Stimulated activated CD8-positive, alpha-beta memory T cell treated with anti-CD3 and anti-CD28 coated beads, Interleukin-7, amount 100 ng/mL, for 24 hours (primary cell): ENCODE measurements at places on chromosomes 6 and 20.

- DNase-seq = no peak
These were observed 5.3 kb downstream of the SLC22A2 start for GRCh38 chr6:160253292-160253691.

GRCh38 chr6:116002756-116003155 lies 57.9 kb downstream of the FRK start:
- DNase-seq = no peak

DNA sequence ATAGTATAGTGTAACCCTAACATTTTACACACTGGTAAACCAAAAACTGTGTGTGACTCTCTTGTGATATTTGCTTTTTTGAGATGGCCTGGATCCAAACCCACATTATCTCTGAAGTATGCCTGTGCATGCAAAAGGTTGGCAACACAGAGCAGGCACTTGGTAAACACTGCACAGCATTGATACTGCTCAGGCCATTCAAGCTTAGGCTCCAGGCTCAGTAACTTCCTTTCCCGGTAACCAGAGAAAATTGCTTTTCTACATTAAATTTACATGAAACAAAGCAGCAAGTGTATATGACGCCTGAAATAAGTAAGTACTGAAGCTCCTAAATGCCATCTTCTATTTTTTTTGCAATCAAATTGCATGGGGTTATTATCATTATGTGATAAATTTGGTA lies 205.7 kb downstream of the EPM2A start:
- DNase-seq = no peak

GRCh38 chr6:102841060-102841459 lies 1447.6 kb downstream of the GRIK2 start:
- DNase-seq = no peak

- no peak for DNase-seq
These were observed 973 bp downstream of the CD40 start for GRCh38 chr20:46119028-46119546.

GRCh38 chr6:70705772-70706171 lies 38.1 kb downstream of the SMAP1 start:
- no peak for DNase-seq
